Fibroblast of lung (primary cell): ENCODE measurements at places on chromosomes 12 and 14. TPM values are rescaled to one million over a fixed set of nuclear protein-coding genes. Genes with fewer than 3 reads are reported as not detected.

CSRP2 gene
- 36.7 and 56.8 TPM in 2 replicates for total RNA-seq

SMCO2 gene
- total RNA-seq, result 0.26 TPM in 1 of 2 replicates, not detected in the other

KLHL33 gene
- total RNA-seq, result 0.26 and 1.5 TPM in 2 replicates

OLR1 gene
- total RNA-seq, result 0.26 and 1.2 TPM in 2 replicates

DAO gene
- total RNA-seq, result not detected in 2 replicates

TMPRSS12 gene
- total RNA-seq, result not detected in 2 replicates

CD9 gene
- total RNA-seq, result 266 and 856 TPM in 2 replicates

CCDC196 gene
- not detected in 2 replicates for total RNA-seq

DNAJC22 gene
- total RNA-seq, result 4.6 and 4.8 TPM in 2 replicates

CLEC6A gene
- total RNA-seq, result not detected in 2 replicates

WIF1 gene
- under 0.01 TPM in 1 of 2 replicates, not detected in the other for total RNA-seq

IFNG-AS1 gene
- not detected in 2 replicates for total RNA-seq

VDR gene
- 9.8 and 16.2 TPM in 2 replicates for total RNA-seq

C12orf75 gene
- total RNA-seq, result 40.6 and 133 TPM in 2 replicates
